ENCODE measurements at places on chromosomes 13 and 19.

- no peak for DNase-seq
These were observed 2.9 kb upstream of the IRS2 start for GRCh38 chr13:109789262-109789661.

DNA sequence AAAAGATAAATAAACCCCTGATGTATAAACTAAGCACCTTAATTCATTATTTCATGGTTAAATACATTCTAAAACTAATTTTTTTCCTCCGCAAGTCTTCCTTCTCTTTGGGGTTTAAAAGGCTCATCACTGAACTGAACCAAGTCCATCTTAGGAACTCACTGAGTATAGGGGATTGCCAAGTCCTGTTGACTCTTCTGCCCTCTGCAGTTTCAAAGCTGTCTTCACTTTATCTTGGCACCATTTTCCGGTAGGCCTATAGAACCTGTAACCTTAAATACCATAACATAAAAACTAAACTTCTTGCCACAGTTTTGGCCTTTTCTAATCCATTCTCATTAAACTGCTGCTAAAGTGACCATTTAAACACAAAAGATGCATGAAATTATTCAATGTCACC is 66.5 kb upstream of the USPL1 start:
- no peak for DNase-seq

DNA sequence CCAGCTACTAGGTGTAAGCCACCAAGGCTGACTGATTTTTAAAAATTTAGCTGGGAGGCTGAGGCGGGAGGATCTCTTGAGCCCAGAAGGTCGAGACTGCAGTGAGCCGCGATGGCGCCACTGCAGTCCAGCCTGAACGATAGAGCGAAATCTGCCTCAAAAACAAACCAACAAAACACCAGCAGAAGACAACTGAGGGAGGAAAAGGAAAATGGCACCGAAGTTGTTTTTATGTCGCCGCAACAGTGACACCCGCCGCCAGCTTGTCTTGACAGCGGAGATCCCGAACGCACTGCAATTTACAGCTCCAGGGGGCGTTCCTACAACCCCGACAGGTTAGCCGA is 298 bp upstream of the FAM98C start:
- DNase-seq: no peak

GRCh38 chr13:96238861-96239260 is 149.0 kb downstream of the HS6ST3 start:
- DNase-seq: no peak

- no peak for DNase-seq
These were observed 86.1 kb downstream of the GGACT start for GRCh38 chr13:100502446-100502845.

GRCh38 chr19:50486823-50487515 is 10.3 kb upstream of the GARIN5A start:
- peak; percentile 32 for DNase-seq

DNA sequence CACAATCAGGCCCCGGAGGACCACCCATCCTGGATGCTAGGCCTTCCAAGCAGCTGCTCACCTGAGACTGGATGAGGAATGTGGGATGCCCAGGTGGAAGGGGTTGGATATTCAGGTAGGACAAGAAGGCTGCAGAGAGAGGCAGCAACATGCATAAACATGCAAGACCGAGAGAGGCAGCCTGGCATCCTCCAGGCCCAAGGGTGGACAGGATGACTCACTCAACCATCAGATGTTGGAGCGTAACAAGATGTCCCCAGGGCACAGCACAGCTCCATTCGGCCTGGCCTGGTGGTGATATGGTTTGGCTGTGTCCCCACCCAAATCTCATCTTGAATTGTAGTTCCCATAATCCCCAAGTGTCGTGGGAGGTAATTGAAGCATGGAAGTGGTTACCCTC is 10.0 kb upstream of the CABP5 start:
- DNase-seq: no peak

- DNase-seq: no peak
These were observed 260.3 kb downstream of the B3GLCT start for GRCh38 chr13:31460061-31460460.

GRCh38 chr19:42017040-42017439 is 23.0 kb upstream of the ATP1A3 start:
- no peak for DNase-seq

DNA sequence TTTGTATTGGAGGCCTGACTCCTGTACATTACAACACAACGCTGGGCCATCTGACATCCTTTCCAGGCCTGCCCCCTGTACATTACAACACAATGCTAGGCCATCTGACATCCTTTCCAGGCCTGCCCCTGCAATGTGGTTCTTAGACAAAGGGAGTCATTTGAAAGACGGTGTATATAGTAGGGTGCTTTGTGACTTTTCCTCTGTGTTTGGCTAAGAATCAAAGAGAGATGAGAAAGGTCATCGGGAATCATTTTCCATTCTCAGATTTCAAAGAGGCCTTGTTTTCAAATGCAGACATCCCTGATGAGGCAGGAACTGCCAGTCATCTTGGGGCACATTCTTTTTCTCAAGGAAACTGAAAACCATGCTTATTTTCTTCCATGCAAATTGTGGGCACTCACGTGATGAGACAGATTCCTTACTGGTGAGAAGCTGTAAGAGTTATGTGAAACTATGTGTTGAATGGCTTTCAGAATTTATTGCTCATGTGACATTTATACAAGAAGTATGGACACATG is 551.6 kb downstream of the MYO16 start:
- no peak for DNase-seq

DNA sequence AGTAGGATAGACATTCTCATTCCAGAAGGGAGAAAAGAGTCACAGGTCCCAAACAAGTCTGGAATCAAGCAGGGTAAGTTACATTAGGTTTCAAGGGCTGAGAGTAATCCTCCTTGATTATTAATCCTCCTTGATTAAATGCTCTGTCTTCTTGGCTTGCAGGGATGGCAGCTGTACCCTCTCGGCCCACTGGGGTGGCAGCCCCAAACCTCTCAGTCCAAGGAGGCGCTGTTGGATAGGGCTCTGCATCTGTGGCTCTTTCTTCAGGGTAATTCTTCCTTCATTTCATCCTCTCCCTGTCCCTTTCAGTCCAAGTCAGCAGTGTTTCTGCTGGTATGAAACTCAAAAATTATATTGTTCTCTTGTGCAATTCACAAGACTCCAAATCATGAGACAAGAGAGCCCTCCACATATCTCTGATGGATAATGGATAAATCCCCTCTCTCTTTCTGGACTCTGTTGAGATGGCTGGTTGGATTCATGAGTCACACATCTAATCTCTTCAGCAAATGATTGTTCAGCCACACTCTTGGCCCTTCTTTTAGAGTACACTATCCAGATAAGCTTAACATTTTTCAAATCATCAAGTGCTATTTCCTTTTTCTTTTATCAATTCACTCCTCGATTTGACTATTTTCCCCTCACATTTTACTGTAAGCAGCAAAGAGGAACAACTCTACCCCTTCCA is 323.7 kb upstream of the HTR2A start:
- no peak for DNase-seq

- DNase-seq: no peak
These were observed 111.4 kb upstream of the USP29 start for GRCh38 chr19:57008432-57008831.

DNA sequence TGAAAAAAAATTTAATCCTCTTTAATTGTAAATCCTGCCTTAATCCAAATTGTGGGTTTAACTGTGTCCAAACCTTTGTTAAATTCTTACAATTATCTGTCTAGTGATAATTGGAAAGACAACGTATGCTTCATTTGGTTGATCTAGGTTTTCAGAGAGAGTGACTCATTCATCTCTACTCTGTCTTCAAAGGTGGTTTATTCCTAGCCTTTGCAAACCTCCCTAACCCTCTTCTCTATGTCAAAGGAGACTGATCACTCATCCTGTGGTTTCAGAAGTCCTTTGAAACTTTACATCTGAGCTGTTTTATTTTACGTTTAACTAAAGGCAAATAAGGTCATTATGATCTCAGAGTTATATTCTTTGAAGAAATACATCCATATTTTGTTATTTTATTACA is 8.8 kb upstream of the OXGR1 start:
- no peak for DNase-seq

DNA sequence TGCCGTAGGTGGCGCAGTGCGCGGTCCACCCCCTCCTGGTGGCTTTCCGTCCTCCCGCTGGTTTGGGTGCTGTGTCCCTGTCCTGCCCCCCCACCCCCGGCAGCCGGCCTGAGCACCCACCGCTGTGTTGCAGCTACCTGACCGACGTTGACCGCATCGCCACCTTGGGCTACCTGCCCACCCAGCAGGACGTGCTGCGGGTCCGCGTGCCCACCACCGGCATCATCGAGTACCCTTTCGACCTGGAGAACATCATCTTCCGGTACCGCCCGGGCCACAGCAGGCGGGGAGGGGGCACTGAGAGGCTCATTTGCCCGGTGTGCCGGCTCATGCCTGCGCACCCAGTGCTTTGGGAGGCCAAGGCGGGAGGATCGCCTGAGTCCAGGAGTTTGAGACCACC is 20.6 kb downstream of the GNA11 start:
- DNase-seq: no peak

DNA sequence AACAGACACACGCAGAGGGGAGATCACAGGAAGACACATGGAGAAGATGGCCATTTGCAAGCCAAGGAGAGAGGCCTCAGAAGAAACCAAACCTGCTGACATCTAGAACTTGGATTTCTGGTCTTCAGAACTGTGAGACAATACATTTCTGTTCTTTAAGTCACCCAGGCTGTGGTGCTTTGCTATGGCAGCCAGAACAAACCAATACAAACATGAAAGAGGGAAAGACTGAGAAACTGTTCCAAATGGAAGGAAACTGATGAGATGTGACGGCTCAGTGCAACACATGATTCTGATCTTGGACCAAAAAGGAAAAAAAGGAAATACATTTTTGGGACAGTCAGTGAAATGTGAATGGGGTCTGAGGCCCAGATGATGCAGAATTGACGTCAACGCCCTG is 30.2 kb upstream of the SACS start:
- no peak for DNase-seq

DNA sequence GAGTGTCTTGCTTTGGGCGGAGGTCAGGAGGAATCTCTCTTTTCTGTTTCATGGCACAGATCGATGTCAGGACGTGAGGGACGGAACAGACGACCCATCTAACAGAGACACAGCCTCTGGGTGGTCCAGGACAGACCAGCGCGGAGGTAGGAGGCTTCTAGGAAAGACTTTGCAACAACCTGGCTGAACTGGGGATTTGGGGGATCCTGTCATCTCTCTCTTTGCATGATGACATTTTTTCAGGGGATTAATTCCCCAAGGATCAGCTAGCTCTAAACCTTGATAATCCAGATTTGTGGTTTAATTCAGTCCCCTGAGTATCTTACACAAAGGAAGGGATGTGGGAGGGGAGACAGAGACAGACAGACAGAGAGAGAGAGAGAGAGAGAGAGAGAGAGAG is 14.4 kb downstream of the CABP5 start:
- DNase-seq: no peak

- no peak for DNase-seq
These were observed 4.3 kb downstream of the CDX2 start for GRCh38 chr13:27964741-27965323.

GRCh38 chr19:55673465-55673864 is 1.6 kb upstream of the EPN1 start:
- no peak for DNase-seq

DNA sequence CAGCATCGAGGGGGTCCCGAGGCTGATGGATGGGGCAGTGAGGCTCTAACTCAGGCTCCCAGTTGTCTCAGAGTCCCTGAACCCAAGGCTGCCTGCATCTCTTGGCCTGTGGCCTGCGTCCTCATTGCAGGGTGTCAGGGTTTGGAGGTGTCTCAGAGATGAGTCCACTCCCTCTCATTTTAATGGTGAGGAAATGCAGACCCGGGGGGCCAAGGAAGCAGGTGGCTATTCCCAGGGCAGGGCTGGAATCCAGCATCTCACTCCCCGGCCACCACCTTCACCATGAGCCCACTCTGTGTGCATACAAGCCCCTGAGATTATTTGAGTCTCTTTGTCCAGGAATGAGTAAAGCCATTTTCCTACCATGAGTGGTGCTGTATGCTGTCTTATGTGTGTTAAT is 21.4 kb downstream of the TEX29 start:
- DNase-seq: no peak

- DNase-seq: no peak
These were observed 1175.8 kb upstream of the MIR17HG start for GRCh38 chr13:90171649-90172048.

GRCh38 chr13:98478189-98479129 is 98.4 kb downstream of the STK24 start:
- DNase-seq: no peak

DNA sequence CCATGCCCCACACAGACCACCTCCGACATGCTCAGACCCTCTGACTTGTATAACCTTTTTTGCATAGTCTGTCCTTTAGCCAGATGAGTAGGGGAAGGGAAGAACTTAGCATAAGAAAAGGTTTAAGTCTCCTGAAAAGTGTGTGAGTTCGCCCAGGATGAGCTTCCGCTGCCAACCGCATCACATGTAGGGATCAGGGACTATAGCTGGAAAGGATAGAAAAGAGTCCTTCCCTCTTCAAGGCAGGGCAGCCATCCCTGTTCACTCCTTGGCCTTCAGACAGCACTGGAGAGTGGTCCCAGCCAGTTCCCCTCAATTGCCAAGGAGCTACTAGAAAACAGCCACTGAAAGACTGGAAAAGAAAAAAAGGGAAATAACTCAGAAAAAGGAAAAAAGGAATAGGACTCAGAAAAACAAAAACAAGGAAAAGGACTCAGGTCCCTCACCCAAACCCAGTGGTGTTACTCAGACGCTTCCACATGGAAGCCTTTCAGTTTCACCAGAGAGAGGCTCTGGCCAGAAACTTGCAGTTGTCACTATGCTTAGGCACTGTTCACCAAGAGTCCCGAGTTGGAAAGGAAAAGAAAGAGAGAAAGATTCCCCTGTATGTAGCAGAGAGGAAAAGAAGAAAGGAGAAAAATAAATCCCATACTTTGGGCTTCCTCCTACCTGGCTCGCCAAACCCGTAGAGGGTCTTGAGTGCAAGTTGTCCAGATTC is 5.6 kb upstream of the TM9SF2 start:
- no peak for DNase-seq

GRCh38 chr13:42497798-42498197 is 76.2 kb upstream of the TNFSF11 start:
- DNase-seq: no peak

GRCh38 chr13:30109471-30110135 is 197.7 kb downstream of the KATNAL1 start:
- no peak for DNase-seq

DNA sequence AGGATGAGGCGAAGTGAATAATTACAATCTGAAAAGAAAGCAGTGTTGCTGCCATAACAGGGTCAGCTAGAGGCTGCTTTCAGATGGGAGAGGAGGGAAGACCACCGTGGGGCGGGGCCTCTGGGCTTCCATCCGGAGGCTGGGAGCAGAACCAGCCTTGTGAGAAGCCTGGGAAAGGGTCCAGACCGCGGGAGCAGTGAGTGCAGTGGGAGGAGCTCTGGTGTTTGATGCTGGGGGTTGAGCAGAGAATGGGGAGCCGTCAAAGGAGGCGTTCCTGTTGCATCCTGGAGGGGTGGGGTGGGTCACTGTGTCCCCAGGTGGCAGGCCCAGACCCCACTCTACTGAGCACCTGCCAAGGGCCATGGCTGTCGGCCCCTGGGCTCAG is 18.1 kb downstream of the NKPD1 start:
- DNase-seq: no peak

- no peak for DNase-seq
These were observed 13.5 kb upstream of the FAM124A start for GRCh38 chr13:51208716-51209115.

GRCh38 chr13:64505336-64505910 is 2724.7 kb downstream of the PCDH9 start:
- no peak for DNase-seq
